MV-4-11 (cell line): ENCODE measurements at places on chromosomes 3 and 15.
A peak's percentile ranks its signal among the peaks of the same experiment; 100 is the strongest.

GRCh38 chr3:73789825-73790444, 165.2 kb upstream of the PDZRN3 start:
- no peak for DNase-seq

- DNase-seq: no peak
These were observed 135.4 kb downstream of the TFDP2 start for GRCh38 chr3:142013993-142014392.

DNA sequence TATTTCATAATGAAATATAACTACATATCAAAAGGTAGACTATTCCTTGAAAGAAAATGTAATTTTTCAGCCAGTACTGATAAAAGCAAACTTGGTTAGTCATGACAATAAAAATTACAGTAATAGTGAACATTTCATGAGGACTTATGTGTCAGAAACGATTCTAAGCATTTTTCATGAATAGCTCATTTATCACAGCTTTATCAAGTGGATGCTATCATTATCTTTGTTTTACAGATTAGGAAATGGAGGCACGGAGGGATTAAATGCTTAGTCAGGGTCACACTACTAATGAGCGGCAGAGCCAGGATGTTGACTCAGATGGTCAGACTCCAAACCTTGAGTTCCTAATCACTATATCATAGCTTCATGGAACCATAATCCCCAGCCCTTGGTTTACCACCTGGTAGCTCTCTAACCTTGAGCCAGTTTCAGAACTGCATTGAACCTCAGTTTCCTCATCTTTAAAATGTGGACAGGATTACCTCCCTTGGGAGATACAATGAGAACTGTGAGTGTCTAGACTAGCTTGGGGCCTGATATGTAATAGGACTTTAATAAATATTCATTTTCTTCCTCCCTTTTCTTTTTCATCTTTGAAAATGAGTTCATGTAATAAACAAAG, 85.4 kb downstream of the TNIK start:
- DNase-seq: no peak

DNA sequence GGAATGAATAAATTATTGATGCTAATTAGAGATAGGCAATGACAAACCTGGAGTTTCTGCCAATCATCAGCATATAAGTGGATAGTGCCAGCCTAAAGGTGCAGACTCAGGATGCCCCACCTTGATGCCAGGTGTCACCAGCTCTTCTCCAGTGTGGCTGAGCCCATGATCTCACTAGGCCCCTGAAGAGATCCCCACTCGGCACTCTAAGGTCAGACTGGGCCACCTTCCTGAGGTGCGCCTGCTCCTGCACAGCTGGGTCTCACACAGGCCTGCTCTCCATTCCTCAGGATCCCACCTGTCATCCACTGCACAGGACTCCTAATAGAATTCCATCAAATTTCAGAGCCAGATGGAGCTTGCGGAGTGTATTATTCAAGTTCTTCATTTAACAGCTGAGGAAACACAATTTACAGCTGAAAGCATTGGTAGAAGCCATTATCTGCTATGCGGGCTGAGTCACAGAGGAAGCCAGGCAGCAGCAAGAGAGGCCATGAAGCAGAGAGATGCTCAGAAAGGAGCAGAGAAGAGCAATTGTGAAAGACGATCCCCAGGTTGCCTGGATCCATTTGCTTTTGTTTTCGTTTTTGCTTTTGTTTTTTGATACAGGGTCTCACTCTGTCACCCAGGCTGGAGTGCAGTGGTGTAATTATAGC, 25.1 kb upstream of the FSTL1 start:
- no peak for DNase-seq

DNA sequence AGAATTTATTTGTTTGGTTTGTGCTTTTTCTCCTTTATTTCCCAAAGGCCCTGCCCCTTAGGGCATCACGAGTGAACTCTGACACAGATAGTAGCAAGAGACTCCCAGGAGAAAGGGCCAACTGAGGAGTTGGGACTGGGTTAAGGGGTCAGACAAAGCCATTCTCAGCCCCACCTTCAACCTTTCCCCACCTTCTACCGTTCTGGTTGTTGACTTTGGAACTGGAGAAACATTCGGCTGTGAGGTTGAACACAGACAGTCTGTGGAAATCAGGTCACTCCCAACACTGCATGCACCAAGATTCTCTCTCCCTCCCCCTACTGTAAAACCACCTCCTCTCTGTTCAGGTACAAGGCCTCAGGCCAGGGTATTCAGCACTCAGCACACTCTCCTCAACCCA, 3.9 kb upstream of the BDH1 start:
- DNase-seq: no peak

GRCh38 chr3:196418601-196419000, 13.6 kb downstream of the UBXN7 start:
- DNase-seq: peak; percentile 57

GRCh38 chr3:139173372-139174108, 128.8 kb upstream of the PRR23C start:
- peak; percentile 43 for DNase-seq

DNA sequence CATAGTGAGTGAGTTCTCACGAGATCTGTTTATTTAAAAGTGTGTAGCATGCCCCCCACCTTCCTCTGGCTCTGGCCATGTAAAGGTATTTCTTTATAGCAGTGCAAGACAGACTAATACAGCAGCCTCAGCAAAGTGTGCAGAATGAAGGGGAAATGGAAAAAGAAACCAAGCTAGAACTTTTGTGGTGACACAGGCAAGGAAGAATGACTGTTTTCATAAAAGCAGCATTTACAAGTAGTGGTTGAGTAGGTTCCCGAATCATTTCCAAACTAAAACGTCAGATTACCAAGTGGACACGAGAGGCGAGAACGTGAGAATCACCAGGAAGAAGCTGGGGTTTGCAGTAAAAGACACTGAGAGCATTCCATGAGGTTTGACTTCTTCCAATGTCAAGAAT, 100.2 kb upstream of the AKAP13 start:
- no peak for DNase-seq

DNA sequence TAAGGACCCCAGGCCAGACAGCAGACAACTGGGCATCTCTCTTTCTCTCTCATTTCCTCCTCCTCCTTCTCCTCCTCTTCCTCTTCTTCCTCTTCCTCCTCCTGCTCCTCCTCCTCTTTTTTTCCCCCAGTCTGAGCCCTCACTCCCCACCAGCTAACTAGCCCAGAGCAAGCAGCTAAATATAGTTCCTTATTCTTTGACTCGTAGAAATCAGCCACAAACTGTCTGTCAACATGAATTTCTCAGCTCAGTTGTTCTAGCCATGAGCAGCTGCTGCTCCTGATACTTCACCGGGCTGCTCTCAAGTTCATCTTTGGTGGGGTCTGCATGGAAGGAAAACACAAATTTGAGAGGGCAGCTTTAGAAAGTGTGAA, 19.2 kb upstream of the LOXL1 start:
- peak; percentile 80 for DNase-seq

DNA sequence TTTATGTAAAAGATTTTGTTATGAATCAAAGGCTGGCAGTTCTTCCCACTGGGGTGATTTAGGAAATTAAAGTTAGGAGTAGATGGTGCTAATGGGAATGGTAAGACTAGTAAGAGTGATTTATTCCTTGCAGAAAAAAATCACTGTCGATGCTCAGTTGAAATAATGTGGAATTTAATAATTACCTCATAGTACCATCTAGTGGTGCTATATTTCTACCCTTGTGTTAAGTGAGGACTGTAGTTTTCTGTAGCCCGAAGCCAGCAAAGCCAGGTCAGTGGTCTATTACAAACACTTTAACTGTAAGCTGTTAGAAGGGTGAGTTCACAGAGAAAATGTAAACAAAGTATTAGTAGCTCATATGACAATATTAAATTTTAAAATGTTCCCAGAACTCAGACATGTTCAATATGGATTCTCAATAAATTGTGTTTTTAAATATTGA, 39.5 kb upstream of the GOLGA8J start:
- DNase-seq: no peak

- DNase-seq: no peak
These were observed 19.7 kb downstream of the ACKR4 start for GRCh38 chr3:132616780-132617179.

- no peak for DNase-seq
These were observed 64.2 kb downstream of the OXNAD1 start for GRCh38 chr3:16329036-16329825.

- no peak for DNase-seq
These were observed 477.4 kb upstream of the RASGRP1 start for GRCh38 chr15:39041979-39042495.

- DNase-seq: no peak
These were observed 10.7 kb downstream of the MUC20 start for GRCh38 chr3:195731356-195731905.

- DNase-seq: no peak
These were observed 1.4 kb downstream of the HEMK1 start for GRCh38 chr3:50570508-50571279.

GRCh38 chr15:82832601-82833361, 23.4 kb downstream of the WHAMM start:
- peak; percentile 94 for DNase-seq

DNA sequence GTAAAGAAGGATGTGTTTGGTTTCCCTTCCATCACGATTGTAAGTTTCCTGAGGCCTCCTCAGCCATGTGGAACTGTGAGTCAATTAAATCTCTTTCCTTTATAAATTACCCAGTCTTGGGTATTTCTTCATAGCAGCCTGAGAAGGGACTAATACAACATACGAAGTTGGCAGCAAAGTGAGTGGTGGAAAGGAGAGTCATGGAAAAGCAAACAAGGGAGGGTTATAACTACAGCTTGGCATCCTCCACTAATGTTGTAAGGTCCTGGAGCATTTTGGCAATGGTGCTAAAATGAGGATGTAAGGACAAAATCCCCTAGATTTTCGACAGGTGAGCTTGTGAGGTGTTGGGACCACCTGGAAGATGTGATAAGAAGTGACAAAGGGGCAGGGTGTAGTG, 5.8 kb upstream of the TMEM41A start:
- DNase-seq: no peak

DNA sequence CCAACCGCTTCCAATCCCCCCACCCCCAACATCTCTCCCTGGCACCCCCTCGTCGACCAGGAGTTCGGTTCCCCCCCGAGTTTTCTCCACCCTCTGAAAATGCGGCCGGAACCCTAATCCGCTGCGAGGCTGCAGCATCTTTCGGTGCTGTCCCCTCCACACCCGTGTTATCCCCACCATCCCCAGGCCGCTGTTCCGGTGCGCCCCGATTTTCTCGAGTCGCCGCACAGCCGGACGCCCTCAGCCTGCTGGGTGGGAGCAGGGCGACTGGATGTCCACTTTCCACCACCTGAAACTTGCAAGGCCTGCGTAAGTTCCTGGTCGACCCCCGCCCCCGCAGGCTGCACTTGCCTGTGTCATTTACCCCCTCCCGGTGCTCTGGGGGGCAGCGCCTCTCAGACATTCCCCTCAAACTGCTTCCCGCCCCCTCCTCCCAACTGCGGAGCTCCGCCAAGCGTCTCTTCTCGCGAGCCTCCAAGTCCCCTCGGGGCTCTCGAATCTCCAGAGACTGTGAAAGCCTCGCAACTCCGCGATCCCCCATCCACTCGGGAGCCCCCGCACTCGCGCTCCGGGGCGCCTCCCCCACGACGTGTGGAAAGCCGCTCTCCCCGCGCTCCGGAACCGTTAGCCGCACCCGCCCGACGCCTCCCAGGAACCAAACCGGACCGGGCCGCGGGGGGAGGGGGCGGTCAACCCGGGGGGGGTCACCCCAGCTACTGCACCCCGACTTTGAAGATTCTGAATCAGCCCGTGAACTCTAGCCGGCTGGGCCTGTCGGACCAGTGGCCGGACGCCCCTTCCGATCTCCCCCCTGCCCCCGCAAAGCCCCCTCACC, 566 bp downstream of the ETV5 start:
- DNase-seq: no peak

DNA sequence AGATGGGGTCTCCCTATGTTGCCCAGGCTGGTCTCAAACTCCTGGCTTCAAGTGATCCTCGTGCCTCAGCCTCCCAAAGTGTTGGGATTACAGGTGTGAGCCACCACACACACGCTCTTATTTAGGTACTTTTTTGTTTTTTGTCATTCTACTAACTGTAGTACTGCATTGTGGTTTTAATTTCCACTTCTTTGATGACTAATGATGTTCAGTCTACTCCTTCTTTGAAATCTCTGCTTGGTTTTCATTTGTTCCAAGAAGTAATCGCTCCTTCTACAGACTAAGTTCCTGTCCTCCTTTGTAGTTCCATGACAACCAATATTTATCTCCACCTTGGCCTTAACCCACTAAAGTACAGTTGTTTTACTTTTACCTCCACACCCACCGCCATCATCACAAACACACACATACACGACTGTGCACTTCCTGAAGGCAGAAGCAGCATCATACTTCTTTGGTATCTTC, 529 bp upstream of the DLEC1 start:
- no peak for DNase-seq

- DNase-seq: peak; percentile 57
These were observed at the start of gene ITPKA for GRCh38 chr15:41493205-41493901. TSS of gene ITPKA (plus strand) at chr15:41493874. CDS start at chr15:41493928, 54 bp downstream.

GRCh38 chr3:127908951-127909350, 6.1 kb upstream of the KBTBD12 start:
- no peak for DNase-seq

DNA sequence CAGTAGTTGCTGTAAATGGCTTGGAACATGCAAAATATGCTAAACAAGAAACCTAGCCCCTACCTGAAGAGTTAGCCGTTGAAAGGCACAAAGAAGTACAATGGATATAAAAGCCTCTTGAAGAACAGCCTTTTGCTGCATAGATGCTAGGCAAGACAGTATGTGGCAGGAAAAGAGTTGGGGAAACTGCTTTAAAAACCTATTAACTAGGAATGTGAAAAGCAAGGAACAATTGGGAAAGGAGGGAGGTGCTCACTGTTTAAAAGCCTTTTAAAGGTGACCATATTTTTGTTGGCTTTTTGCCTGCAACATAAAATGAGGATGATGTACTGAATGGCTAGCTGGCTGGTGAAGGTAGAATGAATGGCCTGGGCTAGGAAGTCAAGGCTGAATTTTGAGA, 24.5 kb upstream of the SOX2 start:
- DNase-seq: no peak

DNA sequence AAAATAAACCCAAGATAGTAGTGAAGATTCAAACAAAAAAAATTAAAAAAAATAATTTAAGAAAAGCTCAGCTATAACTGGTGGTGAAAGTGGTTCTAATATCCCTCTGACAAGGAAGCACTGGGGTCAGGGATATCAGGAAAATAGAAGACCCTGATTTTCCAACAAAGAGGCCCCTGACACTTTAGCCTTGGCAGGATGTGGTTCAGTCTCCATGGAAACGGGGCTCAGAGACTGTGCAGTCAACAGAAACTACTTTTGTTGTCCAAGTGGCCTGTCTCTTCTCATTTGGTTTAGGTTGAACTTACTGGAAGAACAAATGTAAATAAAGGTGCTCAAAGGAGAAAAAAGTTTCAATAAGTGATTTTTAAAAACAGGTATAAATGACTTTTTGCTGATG, 27.2 kb downstream of the INTS14 start:
- DNase-seq: peak; percentile 52

DNA sequence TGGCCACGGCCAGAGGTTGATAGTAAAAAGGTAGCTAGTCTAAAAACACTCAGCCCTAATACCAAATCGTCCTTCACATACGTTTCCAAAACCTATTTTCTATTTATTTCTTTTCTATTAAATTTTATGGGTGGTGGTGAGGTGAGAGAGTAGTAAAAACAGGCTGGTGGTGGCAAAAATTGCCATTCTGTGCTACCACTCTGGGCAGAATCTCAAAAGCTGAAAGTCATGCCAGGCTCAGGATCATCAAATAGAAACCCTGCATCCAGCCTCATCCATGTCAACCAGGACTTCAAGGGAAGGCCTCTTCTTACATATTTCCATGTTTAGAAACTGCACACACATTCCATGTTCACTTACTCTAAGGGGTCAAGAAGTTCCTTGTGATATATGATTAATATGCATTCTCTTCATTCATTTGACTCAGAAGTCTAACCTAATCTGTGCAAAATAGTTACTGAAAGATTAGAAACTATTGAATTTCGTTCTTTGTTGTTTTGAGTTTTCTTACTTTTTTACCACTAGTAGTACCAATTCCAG, 153.1 kb downstream of the TNIK start:
- DNase-seq: no peak
